ENCODE measurements at places on chromosomes 4 and X.

GRCh38 chrX:130878350-130879341, 24.4 kb downstream of the ENOX2 start:
- no peaks in the 10 kb centered on the region for H3K27me3 ChIP-seq
- no peak overlapping the region for H3K27ac ChIP-seq
- no peak overlapping the region for H3K4me3 ChIP-seq
- H3K36me3 ChIP-seq = no peaks in the 10 kb centered on the region
- no peak for DNase-seq
- H3K4me1 ChIP-seq = no peaks in the 10 kb centered on the region

GRCh38 chr4:123110685-123111084, 188.3 kb upstream of the NUDT6 start:
- no peak overlapping the region for H3K4me3 ChIP-seq
- H3K36me3 ChIP-seq = no peaks in the 10 kb centered on the region
- no peaks in the 10 kb centered on the region for H3K27me3 ChIP-seq

- H3K27ac ChIP-seq = no peak overlapping the region
- no peak overlapping the region for H3K4me3 ChIP-seq
- no peak for DNase-seq
- H3K4me1 ChIP-seq = no peaks in the 10 kb centered on the region
These were observed 12.8 kb downstream of the MTM1 start for GRCh38 chrX:150581093-150581775.

DNA sequence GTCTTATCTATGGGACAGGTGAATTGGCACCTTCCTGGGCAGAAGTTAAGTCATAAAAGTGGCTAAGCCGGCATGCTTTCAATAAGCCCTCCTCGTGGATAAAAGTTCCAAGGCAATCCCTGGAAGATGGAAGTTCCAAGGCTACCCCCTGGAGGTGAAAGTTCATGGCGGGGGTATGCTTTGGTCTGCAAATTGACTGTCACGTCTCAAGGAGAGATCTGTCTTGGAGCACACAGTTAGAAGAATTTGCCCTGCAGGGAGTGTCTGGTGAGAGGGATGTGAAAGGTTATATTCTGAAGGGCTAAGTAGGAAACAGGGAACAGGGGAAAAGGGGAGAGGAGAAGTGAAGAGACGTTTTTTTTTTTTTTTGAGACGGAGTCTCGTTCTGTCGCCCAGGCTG, 26.2 kb upstream of the GPR173 start:
- no peak overlapping the region for H3K4me3 ChIP-seq
- no peaks in the 10 kb centered on the region for H3K36me3 ChIP-seq
- no peak overlapping the region for H3K27ac ChIP-seq

Data from Karpas-422 (cell line).